ENCODE measurements at places on chromosomes 16 and 17.

GRCh38 chr17:75428543-75429469, 23.3 kb upstream of the GRB2 start:
- no peak for DNase-seq

DNA sequence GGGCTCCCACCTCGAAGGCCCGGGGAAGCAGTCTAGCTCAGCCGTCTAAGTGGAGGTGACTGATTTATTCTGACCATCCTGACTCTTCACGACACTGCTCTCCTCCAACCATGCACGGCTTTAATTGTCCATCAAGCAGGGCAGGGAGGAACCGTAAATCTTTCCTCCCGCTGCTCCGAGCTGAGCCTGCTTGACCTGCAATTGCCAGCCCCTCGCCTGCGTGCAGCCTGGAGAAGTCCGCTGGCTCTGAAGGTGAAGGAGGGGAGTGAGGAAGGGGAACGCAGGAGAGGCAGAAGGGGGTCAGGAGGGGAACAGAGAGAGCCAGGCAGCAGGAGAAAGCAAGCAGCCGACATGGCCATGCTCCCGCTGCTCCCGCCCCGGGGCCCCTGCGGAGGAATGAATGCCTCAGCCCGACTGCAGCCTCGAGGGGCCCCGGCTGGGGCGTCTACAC, 10.1 kb downstream of the RBFOX3 start:
- DNase-seq: no peak

DNA sequence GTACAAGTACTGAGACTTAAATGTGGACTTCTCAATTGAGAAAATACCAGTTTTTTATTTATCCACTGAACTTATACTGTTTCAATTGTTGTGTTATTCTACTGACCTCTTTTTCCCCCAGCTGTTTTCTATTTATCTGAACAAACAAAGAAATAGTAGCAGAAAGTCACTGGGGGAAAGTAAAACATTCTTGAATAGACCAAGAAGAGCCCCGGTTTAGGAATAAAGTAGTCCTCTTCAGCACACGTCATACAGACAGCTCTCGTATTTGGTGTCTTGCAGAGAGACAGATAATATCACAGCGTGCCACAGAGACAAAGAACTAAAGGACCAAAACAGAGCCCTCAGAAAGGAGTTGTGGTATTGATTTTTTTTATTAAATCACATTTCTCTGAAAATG, 1159.1 kb upstream of the CDH8 start:
- DNase-seq: no peak

DNA sequence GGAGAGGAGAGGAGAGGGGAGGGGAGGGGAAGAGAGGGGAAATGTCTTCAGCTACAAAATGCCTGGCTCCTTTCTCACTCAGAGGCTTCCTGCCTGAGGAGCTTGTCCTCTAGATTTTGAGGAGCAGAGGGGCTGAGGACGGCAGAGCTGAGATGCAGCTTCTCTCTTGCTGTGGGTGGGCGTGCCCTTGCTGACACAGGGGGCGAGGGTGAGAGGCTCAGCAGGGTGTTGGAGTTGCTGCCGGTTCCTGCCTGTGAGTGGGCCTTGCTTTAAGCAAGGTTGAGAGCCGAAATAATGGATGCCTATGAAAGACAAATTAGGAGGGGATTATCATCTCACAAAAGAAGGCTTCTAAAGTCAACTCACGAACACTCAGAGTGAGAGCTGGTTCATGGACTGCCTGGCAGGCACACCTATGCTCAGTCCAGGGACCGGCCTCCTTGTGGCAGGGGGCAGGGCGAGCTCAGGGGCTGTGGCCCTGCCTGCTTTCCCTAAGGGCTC, 215.6 kb downstream of the MSI2 start:
- DNase-seq: no peak

- peak; percentile 36 for DNase-seq
These were observed 58.6 kb downstream of the EMP2 start for GRCh38 chr16:10521681-10522274.

- peak; percentile 74 for DNase-seq
These were observed 166.3 kb downstream of the ANKFN1 start for GRCh38 chr17:56319531-56319930.

DNA sequence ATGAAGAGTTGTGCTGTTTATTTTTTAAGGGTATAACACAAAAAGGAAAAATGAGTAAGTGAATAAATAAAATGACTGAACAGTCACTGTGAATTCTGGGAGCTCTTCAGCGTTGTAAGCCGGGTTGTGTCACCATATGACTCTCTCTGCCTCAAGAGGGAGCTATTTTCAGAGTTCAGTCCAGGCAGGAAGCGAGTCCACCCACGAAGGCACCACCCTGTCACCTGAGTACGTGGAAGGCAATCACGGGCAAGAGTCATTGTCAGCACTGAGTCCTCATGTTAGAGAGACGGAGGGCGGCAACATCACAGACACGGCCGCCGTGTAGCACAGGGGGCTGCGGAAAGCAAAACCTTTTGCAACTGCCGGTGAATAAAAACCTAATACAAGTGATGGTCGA, 227.6 kb downstream of the UTP18 start:
- no peak for DNase-seq

DNA sequence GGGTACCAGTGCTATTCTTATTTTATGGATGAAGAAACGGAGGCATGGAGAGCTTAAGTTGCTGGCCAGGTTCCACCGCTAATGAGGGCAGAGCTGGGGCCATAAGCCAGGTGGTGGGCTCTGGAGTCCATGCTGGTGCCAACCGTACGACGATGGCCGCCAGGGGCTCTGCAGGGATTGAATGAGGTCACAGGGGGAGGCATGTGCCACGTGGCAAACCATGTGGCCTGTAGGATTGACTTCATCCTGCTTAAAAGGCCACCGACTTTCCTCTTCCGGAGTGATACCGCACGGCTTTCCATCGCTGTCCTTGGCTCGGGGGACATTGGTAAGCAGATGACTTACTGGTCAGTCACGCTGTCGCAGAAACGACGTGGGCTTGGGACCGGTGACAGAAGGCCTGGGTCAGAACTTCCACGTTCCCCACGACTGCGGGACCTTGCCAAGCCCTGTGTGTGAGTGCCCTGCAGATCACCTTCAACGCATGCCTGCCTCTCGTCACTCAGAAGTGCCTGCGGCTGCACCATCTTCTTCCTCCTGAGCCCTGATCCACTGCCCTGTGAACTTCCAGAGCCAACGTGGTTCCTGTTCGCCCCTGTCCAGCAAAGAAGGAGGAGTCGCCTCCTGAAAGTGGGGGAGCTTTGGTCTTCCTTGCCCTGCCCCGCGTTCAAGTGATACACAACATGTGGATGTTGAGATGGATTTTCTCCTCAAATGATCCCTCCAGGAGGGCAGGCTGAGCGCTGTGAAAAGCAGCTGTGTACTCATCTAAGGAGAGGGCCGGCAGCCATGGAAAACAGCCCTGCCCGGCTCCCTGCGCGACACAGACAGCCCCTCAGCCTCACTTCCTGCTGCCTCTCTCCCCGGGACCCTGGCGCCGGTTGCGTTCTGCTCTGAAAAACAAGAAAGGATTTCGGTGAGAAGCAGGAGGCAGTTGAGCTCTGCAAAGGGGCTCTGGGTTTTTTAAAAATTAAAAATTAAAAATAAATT, 176.7 kb downstream of the C16orf95 start:
- DNase-seq: peak; percentile 22

GRCh38 chr17:69192754-69193153, 35.9 kb downstream of the ABCA10 start:
- DNase-seq: no peak

DNA sequence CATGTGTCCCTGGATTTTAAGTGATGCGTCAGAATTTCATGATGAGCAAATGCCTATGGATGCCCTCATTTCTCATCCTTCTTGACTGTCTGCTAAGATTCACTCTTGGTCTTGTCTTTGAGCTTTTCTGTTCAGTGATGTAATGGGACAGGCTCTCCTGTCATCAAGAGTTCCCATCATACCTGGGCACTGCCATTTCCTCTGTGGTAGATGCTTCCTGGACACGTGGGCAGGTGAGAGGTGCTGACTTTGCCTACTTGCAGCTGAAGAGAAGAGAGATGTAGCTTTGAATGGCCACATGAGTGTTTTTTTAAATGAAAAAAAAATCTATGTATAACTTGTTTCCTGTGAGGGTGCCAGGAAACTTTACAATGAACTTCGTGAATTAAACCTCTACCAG, 557.7 kb downstream of the MAF start:
- DNase-seq: no peak

- no peak for DNase-seq
These were observed 3.6 kb downstream of the LRRC59 start for GRCh38 chr17:50393700-50394099.

GRCh38 chr17:66753126-66753920, 81.6 kb upstream of the CACNG5 start:
- DNase-seq: no peak

- no peak for DNase-seq
These were observed 329.4 kb upstream of the CDH5 start for GRCh38 chr16:66036793-66037715.

DNA sequence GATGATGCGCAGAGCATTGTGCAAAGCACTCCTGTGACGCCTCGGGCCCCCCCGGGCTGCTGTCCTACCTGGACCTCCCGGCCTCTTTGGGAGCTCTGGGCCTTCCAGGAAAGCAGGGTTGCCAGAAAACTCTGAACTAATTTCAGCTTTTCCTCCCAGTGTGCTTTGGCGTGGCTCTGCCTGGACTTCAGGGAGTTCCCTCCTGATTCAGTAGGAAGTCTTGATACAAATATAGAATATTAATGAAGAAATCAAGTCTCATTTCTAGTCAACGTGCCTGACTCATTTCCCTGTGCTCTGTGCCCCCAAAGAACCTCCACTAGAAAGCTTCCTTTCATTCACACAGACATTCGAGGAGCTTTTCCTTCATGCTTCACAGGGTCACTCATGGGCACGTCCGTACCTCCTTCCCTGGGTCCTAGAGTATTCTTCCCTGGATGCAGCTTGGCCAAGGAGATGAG, 84.0 kb upstream of the NOL11 start:
- no peak for DNase-seq

DNA sequence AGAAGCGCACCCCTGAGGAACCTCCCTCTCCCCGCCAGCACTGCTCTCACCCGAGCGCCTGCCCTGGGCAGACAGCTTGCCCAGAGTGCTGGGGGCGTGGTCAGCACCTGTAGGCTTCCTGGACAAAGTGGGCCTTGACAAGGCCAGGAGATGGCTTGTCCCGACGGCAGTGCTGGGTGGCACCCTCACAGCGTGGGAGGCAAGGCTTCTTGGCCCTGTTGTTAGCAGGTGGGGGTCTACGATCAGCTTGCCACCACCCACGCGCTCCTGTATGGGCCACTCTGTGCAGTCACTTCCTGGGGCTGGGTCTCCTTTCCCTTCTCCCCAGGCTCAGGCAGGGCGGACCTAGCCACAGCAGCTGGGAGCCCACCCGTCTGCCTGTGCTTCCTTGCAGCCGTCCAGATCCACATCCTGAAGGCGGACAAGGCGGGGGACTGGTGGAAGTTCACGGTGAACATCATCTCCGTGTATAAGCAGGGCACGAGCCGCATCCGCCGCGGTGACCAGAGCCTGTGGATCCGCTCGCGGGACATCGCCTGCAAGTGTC, 218.0 kb downstream of the NTN1 start:
- DNase-seq: no peak

GRCh38 chr16:78230832-78231231, 131.4 kb downstream of the WWOX start:
- no peak for DNase-seq

GRCh38 chr17:28384281-28385036, 13.0 kb downstream of the SARM1 start:
- no peak for DNase-seq

- DNase-seq: no peak
These were observed at the start of gene TCAP for GRCh38 chr17:39664581-39665561. Gene TCAP (plus strand): TSS chr17:39665349. CDS start chr17:39665360, 11 bp downstream.

- no peak for DNase-seq
These were observed 243.2 kb upstream of the GSE1 start for GRCh38 chr16:85369741-85370528.

Measured in NCI-H1092 (cell line).